ENCODE measurements at places on chromosomes 1 and 21.

DNA sequence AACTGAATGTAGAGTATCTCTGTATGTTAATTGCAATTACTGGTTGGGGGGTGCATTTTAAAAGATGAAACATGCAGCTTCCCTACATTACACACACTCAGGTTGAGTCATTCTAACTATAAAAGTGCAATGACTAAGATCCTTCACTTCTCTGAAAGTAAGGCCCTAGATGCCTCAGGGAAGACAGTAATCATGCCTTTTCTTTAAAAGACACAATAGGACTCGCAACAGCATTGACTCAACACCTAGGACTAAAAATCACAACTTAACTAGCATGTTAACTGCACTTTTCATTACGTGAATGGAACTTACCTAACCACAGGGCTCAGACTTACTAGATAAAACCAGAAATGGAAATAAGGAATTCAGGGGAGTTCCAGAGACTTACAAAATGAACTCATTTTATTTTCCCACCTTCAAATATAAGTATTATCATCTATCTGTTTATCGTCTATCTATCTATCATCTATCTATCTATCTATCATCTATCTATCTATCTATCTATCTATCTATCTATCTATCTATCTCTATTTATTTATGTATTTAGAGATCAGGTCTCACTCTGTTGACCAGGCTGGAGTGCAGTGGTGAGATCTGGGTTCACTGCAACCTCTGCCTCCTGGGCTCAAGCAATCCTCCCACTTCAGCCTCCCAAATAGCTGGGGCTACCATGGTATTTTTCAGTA, 47.8 kb downstream of the CHML start:
- no peak for DNase-seq

DNA sequence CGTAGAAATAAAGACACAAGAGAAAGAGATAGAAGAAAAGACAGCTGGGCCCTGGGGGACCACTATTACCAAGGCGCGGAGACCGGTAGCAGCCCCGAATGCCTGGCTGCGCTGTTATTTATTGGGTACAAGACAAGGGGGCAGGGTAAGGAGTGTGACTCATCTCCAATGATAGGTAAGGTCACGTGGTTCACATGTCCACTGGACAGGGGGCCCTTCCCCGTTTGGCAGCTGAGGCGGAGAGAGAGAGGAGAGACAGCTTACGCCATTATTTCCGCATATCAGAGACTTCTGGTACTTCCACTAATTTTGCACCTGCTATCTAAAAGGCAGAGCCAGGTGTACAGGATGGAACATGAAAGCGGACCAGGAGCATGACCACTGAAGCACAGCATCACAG, 4.1 kb upstream of the TPRG1L start:
- DNase-seq, result no peak

DNA sequence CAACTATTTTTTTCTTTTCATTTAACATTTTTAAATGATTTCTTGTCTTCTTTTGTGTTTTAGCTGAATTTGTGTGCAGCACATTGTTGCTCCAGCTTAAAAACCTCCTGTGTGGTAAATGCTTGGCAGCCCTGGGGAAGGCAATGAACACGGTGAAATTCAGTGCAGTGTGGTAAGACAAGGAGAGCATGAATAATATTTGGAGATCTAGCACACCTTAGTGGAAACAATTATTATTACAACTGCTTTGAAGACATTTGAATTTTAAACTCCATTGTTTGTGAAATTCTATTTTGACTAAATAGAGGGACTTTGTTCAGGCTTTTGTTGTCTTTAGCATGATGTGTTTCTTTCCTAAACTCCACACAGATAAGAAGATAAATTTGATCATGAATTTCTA, 242.6 kb upstream of the CXADR start:
- no peak for DNase-seq

DNA sequence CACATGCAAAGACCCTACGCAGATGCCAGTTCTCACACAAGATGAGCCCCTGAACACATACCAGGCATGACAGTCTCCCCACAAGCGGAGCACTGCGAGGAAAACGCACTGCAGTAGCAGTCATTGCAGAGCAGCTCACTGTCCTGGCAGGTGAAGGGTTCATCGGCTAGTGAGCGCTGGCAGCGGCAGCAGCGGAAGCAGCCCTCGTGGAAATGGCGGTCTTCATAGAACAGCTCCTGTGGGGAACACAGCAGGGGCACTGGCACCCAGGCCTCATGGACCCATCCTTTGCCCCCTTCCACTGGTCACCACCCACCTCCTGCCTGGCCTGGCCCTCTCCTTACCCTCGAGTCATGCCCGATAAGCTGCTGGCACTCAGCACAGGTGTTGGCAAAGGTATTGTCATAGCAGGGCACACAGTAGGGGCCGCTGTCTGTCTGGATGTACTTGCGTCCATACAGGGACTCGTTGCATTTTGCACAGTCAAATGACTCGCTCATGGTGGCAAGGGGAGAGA, 6.3 kb downstream of the FHL3 start:
- no peak for DNase-seq

DNA sequence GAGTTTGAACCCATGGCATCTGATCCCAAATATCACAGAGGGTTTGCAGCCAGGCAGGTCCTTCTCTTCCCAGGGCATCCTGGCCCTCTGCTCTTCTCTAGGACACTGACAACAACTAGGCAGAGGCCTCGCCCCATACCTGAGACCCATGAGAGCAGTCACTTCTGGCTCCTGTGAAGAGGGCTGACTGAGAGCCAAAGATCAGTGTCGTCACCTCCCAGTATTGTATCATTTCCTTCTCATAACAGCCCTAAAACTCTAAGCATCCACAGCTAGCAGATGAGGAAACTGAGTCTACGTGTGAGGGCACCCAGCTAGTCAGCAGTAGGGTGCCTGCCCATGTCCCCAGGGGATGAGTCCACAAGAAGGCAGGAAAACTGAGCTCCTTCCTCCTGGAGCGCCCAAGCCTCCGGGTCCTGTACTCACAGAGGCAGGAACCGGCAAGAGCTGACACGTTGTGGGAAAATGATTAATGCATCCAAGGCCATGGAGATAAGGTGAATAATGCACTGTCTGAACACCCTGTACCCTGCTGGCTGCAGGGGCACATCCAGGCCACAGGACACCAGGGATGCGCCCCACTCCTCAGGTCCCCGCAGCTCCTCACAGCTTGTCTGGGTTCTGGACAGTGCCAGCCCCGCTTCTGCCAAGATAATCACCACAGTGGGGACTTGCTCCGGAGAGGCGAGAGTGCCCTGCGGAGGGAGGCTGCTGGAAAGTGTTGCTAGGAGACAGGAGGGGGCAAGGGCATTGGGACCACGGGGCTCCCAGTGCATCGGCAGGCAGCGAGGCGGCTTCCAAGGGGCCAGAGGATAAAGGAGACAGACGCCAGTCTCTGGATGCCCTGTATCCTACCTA, 340.0 kb downstream of the NPHP4 start:
- no peak for DNase-seq

DNA sequence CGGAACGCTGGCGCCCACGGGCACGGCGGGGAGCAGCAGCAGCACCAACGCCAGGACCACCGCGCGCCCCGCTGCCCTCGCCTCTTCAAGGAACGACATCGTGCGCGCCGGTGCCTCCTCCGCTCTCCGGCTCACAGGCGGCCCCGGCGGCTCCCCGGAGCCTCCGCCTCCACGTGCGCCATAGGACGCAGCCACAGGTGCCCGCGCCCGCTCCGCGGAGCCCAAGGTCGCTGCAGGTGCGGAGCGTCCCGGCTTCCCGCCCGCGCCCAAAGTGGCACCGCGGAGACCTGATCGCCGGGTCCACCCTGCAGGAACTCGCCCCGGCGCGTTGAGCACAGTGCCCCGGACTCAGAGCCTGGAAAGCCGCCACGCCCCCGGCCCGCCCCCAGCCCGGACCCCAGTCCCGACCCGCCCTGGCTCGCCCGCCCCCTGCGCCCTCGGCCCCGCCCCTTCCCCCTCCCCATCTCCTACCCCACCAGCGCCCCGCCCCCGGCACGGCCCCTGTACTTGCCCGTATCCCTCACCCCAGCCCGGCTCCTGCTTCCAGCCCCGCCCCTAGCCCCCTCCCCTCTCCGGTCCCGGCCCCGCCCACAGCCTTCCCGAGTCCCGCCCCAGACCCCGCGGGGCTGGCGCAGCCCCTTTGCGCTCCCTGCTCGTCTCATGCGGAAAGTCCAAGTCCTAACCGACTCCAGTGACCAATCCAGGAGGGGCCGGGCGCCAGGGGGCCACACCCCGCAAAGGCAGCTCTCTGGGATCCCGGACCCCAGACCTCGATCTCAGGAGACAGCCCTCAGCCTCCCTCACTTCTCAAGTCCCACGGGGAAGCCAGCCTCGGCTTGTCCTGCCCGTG, at the start of gene MEGF6:
Gene MEGF6, minus strand, starts transcription at position 339 of the 850 bp plus-strand sequence. Its CDS starts 240 bp downstream, at position 99.
- no peak for DNase-seq

DNA sequence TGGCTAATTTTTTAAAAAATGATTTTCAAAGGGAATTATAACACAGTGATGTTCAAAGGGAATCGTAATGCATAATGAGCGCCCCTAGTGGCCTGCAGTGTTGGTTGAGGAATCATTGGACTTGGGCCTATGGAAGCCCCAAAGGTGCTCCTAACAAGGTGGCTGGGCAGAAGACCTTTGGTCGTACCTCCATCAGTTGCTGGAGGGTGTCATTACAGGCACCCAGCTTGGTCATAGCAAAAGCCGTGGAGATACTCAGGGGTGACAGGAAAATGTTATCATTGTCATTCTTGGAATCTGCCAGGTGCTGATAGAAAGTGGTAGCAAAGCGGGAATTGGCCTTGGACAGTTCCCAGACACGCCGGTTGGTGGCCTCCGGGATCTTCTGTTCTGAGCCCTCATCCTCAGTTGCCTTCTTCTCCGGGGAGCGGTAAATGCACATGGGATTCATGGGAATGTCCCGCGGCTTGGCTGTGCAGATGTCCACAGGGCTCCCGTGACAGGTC, 2.7 kb downstream of the SERPINC1 start:
- no peak for DNase-seq

- DNase-seq, result no peak
These were observed 26.6 kb upstream of the CD84 start for GRCh38 chr1:160605792-160606479.

All from cerebellar nuclear complex (tissue), 1 donor.